ENCODE measurements at places on chromosomes 2 and 18. TPM values are rescaled to one million over a fixed set of nuclear protein-coding genes. Genes with fewer than 3 reads are reported as not detected.
A peak's percentile ranks its signal among the peaks of the same experiment; 100 is the strongest.

EPG5 gene
- 19.9 TPM for total RNA-seq

- DNase-seq, result no peak
Observed at GRCh38 chr2:48315896-48316194, 214.1 kb upstream of the STON1 start.

- no peak for DNase-seq
Observed at GRCh38 chr18:331221-331821, 63.5 kb upstream of the THOC1 start.

PRKD3 gene
- 21.4 TPM for total RNA-seq

NCL gene
- 622 TPM for total RNA-seq

- DNase-seq, result no peak
Observed at GRCh38 chr18:25282282-25282681, 69.7 kb downstream of the ZNF521 start.

DNA sequence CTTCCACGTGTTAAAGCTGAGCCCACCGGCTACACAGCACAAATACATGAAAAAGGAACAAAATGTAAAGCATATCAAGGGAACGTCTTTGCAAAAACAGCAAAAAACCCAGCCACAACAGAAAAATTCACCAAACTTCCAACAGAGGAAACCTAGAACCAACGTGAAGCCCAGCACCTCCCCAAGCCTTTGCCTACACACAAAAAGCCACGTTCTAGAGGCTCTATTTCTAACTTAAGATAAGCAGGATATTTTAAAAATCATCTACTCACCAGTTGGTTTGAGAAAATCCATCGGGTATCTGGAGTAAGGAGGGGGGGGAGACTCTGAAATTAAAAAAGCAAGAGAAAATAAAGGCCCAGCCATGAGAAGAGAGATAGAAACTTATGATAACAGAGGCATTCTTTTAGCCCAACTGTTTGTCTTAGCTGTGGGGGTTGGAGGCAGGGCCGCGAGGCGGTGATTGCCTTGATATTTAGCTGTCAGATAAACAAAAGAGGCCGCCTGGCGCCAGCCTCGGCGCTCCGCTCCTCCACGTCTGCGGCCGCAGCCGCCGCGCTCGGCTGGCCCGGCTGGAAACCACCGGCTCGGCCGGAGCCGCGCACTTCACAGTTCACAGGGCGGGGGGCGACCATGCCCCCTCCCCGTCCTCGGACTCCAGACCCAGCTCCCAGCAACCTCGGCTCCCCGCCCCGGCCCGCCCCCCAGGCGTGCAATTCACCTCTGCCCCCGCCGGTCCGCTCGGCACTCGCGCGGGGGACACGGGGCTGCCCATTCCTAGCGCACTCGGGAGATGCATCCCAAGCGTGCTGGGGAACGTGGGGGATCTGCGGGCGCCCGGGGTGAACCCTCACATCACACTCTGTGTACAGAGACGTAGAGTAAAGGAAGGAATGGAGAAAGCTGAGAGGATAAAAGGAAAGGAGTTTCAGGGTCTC is 2.4 kb downstream of the SMAD7 start:
- DNase-seq, result peak; percentile 75

- DNase-seq, result no peak
Observed at GRCh38 chr2:145687442-145688134, 1167.7 kb upstream of the ZEB2 start.

SERPINB13 gene
- total RNA-seq, result not detected

DNA sequence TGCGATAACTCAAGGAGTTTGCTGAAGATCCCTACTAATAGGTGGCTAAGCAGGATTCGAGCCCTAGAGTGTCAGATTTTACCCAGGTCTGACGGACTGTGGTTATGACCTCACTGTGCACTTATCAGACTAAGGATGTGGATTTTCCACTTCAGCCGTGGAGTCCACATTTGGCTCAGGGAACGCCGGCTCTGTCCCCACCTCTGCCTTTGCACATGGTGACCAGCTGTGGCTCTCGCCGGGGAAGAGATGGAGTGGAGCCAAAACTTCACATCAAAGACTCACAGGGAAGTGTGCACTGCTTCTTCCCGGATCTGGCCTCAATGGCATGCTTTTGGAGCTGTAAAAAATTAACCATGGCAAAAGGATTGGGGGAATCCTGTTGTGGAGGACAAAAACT is 249.3 kb upstream of the APCDD1 start:
- DNase-seq, result no peak

DNA sequence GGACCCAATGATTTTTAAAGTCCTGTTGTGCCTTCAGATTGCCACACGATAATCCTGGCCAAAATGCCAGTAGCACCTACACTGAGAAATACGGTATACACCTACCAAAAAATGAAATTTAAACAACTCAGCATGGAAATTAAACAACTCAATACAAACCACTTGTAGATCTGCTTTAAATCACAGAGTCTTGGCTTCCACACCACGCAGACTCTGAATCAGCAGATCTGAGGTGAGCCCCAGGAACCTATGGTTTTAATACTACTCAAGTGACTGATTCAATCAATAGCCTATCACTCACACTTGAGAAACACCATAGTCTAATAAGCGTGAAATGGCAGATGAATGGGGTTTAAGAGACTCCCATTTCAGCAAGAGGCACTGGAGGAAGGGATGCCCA is 46.9 kb downstream of the MAP4K3 start:
- DNase-seq, result no peak

BUB1 gene
- 0.17 TPM for total RNA-seq

DNA sequence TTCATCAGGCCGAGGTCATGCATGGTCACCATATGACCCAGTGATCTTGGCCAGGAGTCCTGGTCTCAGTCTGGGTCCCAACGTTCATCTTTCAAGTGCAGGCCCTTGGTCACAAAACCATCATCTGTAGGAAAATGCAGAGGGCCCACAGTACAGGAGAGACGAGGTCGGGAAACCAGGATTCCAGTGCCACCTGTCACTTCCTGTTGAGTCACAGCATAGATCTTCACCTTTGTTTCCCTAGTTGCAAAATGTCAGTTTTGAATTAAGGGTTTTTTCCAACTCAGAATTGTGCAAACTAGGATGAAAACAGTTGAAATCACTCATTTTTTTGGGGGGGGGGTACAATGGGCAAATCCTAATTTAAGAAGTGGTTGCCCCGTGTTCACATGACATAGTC is 162.2 kb downstream of the INSIG2 start:
- DNase-seq, result no peak

- DNase-seq, result no peak
Observed at GRCh38 chr2:232981356-232981755, 31.7 kb downstream of the NGEF start.

DNA sequence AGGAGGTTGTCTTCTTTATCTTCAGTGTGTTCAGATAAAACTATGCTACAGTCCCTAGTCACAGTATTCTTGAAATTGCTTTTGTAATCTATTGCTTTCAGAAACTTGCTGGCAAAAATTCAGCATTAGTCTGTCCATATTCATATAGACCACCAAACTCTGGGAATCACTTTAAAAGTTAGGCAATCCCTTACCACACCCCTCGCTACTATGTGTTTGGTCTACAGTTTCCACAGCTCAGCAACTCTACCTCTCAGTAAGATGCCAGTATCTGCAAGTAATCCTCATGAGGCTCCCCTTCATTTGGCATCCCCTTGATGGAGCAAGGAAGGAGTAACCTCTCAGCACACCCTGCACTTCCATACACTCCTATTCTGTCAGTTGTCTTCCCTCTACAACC is 1706.6 kb upstream of the CELF4 start:
- DNase-seq, result no peak

GRCh38 chr18:47601581-47602272 is 328.7 kb downstream of the SMAD2 start:
- DNase-seq, result no peak

CLASP1 gene
- 56.9 TPM for total RNA-seq

DNA sequence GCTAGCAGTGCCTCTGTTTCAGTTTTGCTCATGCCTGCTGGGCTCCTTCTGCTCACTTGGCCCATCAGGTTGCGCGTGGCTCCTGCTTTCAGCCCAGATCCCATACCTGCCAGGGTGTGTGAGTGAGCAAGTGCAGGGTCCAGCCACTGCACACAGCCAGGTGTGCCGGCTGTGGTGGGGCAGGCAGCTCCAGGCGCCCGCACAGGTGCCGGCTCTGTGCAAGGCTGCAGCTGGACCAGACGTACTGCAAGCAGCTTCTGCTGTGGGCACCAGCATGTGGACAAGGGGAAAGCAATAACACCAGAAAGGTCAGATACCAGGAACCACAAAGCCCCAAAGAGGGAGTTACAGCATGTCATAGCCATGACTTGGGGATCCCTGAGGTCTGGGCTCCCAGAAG is 5.6 kb upstream of the PCARE start:
- no peak for DNase-seq

- DNase-seq, result no peak
Observed at GRCh38 chr2:104447831-104448434, 406.0 kb upstream of the POU3F3 start.

CAPN14 gene
- 0.13 TPM for total RNA-seq

CYS1 gene
- total RNA-seq, result 0.58 TPM

GRCh38 chr2:69779258-69780001 is 37.5 kb downstream of the ANXA4 start:
- DNase-seq, result no peak

UGT1A5 gene
- total RNA-seq, result not detected

GALNT3 gene
- not detected for total RNA-seq

ITGA4 gene
- 0.85 TPM for total RNA-seq

- no peak for DNase-seq
Observed at GRCh38 chr2:198374375-198375082, 570.1 kb downstream of the PLCL1 start.

DYNAP gene
- total RNA-seq, result not detected

- DNase-seq, result no peak
Observed at GRCh38 chr2:113089916-113090315, 22.1 kb downstream of the IL1F10 start.

- peak; percentile 50 for DNase-seq
Observed at GRCh38 chr2:85998071-85998991, 107.4 kb downstream of the POLR1A start.

STPG4 gene
- not detected for total RNA-seq

GRCh38 chr2:228927028-228928010 is 343.8 kb downstream of the PID1 start:
- DNase-seq, result no peak

LCT gene
- 0.04 TPM for total RNA-seq

GRCh38 chr2:286774-287392 is 1.0 kb downstream of the ALKAL2 start:
- peak; percentile 24 for DNase-seq

DNA sequence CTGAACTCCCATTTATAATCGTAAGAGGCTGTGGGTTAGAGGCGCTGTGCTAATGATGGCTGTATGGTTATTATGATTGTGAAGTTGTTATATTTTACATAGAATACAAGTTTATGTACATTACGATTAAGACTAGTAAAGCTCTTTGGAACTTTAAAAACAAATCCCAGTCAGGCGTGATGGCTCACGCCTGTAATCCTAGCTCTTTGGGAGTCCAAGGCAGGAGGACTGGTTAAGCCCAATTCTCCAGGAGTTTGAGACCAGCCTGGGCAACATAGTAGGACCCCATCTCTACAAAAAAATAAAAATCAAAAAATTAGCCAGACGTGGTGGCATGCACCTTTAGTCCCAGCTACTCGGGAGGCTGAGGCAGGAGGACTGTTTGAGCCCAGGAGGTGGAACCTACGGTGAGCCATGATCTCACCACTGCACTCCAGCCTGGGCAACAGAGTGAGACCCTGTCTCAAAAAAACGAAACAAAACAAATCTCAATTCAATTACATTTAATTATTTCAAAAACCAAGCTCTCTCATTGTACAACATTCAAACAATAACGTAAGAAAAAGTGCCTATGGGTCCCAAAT is 23.9 kb upstream of the KCMF1 start:
- DNase-seq, result no peak

- no peak for DNase-seq
Observed at GRCh38 chr2:152883951-152884487, 165.6 kb downstream of the ARL6IP6 start.

DNA sequence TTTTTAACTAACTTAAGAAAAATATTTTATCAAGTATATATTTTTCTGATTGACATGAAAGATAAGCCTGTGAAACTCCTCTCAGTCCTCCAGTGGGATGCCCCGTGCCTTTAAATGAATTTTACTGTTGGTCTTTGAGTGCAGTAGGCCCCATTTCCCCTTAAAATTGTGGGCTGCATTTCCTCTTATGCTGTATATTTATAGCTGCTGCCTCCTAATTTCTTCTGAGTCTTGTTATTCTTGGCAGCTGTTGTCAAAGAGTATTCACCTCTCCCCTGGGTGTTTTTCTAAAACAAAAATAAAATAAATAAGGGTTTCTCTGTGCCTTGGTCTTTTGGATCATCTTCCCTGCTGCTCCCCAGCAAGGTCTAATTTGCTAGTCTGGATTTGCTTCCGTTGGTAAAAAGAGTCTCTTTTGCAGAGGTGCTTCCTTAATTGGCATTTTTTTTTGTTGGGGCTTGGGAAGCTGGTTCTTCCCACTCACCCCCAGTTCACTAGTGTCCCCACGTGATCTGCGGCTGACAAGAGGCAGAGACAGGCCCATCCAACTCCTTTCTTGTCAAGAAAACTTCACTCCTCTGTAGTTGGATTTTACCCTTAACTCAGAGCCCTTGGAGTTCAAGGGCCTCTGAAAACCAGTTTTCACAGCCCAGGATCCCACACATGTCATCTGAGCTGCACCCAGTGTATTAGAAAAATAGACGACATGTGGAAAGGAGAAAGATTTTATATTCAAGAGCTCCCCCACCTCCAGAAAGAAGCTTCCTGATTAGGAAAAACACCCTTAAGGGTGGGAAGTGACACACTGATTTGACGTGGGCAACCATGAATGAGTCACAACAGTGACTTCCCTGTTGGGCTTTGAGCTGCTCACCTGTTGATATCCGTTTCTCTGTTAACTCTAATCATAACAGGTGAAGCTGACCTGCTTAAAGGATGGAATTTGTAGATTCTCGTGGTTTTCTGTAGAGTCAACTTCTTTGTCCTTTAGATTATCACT is 431.5 kb downstream of the DCDC2C start:
- DNase-seq, result no peak

DNA sequence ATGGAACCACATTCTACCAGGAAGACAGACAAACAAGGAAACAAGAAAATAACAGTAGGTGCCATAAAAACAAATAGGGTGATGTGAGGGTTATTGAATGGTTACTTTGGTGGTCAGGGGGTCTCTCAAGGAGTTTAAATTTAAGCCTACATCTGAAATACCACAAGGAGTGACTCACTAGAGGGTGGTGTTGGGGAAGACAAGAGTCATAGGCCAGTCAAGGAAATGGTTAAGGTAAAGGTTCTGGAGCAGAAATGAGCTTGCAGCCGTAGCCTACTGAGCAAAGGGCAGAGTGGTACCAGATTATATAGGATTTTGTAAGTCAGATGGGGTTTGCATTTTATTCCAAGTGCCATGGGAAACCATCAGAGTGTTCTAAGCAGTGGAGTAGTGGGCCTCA is 135.6 kb upstream of the DAPL1 start:
- no peak for DNase-seq
